ENCODE measurements at places on chromosomes 6 and 20.

- no peaks in the 10 kb centered on the region for H3K4me1 ChIP-seq
- no peaks in the 10 kb centered on the region for H3K36me3 ChIP-seq
- no peak for DNase-seq
- no peak overlapping the region for H3K4me3 ChIP-seq
- no peak overlapping the region for H3K27ac ChIP-seq
Observed at GRCh38 chr6:2558098-2558680, 192.5 kb downstream of the MYLK4 start.

DNA sequence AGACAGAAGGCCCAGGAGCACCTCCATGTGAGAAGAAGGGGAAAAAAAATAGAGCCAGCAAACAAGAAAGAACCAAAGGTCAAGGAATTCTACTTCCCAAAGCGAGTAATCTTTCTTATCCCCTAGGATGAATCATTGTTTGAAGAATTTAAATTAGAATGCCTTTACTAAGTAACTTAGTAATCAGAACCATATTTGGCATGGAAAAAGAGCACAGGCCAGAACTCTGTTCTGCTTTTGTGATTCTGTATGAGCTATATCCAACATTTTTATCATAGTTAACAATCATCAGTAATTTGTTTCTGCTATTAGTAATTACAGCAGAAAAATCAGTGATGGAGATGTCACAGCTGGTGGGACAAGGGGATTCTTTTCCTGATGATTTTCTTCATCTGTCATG lies 228.8 kb upstream of the FAM83B start:
- peaks cover 2% of the 10 kb centered on the region for H3K4me1 ChIP-seq
- H3K36me3 ChIP-seq = no peaks in the 10 kb centered on the region

GRCh38 chr6:78962448-78962847 lies 95.1 kb downstream of the IRAK1BP1 start:
- no peaks in the 10 kb centered on the region for H3K36me3 ChIP-seq
- DNase-seq = no peak

GRCh38 chr6:107763946-107764345 lies 60.2 kb downstream of the SCML4 start:
- H3K4me1 ChIP-seq = no peaks in the 10 kb centered on the region
- H3K27me3 ChIP-seq = no peaks in the 10 kb centered on the region

- H3K36me3 ChIP-seq = no peaks in the 10 kb centered on the region
- H3K27me3 ChIP-seq = no peaks in the 10 kb centered on the region
- no peak for DNase-seq
- H3K4me1 ChIP-seq = peaks cover 17% of the 10 kb centered on the region
- no peak overlapping the region for H3K27ac ChIP-seq
Observed at GRCh38 chr6:125577124-125577662, 172.2 kb upstream of the HEY2 start.

- no peaks in the 10 kb centered on the region for H3K27me3 ChIP-seq
- H3K27ac ChIP-seq = no peak overlapping the region
Observed at GRCh38 chr20:61989741-61990140, 75.9 kb downstream of the TAF4 start.

Measured in aorta (tissue), 5 donors.